ENCODE measurements at places on chromosomes 1 and 21.

- DNase-seq: no peak
Observed at GRCh38 chr1:205225901-205226765, 1.6 kb upstream of the TMCC2 start.

DNA sequence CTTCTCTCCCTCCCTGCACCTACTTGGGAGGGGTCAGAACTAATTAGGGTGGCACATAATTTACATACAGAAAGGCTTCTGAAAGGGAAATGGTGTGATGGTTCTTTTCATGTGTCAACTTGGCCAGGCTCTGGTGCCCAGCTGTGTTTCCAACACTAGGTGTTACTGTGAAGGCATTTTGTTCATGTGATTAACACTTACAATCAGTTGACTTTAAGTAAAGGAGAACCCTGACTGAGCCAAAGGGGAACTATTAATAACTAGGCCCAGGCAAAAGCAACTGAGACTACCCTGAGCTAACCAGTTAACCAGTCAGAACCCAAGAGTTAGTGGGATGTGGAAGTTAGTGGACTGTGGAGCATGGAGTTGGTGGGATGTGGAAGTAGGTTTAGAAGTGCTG, 114.9 kb downstream of the SEC16B start:
- no peak for DNase-seq

DNA sequence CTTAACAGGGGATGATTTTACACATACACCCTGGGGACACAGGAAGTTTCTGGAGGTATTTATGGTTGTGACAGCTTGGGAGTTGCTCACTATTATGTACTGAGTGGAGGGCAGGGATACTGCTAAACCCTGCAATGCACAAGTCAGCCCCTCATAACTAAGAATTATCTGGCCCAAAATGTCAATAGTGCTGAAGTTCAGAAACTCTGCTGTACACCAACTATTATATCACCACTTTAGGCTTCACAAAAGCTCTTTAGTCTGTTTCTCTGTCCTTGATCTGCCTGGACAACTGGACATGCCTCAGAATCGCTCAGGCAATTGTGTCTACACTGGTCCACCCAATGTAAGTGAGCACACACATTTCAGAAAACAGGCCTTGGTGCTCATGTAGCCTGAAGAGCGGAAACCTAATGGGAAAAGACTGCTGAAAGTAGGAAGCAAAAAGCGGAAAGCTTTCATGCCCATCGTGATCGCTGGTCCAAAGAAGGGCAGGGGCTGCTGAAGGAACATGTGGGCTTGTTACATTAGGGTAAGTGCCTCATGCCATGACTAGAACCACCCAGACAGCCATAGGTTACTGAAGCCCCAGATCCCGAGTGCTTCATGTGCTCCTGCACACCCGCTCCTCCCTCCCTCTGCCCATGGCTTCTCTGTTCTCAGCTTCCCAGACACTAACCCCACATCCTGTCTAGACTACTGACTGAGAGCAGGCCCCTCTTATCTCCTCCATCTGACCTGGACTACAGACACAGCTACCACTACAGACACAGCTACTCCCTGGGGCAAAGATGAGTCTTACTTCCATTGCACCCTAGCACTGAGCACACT, 73.5 kb downstream of the LRIG2 start:
- no peak for DNase-seq

- no peak for DNase-seq
Observed at GRCh38 chr1:175920381-175920780, 177.0 kb upstream of the TNR start.

DNA sequence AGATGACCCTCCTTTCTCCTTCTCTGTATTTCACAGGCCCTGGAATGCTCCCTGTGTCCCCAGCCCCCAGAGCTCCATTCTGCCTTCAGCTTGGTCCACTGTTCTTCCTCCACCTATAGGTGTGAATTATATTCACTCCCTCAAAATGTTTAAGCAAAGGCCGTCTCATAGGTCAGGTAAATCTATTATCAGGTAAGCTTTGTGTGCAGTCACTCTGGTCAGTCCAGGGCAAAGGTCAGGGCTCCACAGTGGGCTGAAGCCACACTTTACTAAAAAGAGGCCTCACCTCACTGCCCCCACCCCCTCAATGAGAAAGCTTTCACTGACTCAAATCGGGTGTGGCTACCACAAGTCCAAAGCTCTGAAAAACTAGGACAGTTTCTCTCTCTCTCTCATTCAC, 65.9 kb downstream of the DNTTIP2 start:
- DNase-seq: no peak

- no peak for DNase-seq
Observed at GRCh38 chr1:165467706-165468105, 22.8 kb upstream of the RXRG start.

- no peak for DNase-seq
Observed at GRCh38 chr21:44337449-44337848, 1.7 kb downstream of the CFAP410 start.

GRCh38 chr1:1670866-1671265, 12.1 kb upstream of the CDK11B start:
- DNase-seq: no peak

DNA sequence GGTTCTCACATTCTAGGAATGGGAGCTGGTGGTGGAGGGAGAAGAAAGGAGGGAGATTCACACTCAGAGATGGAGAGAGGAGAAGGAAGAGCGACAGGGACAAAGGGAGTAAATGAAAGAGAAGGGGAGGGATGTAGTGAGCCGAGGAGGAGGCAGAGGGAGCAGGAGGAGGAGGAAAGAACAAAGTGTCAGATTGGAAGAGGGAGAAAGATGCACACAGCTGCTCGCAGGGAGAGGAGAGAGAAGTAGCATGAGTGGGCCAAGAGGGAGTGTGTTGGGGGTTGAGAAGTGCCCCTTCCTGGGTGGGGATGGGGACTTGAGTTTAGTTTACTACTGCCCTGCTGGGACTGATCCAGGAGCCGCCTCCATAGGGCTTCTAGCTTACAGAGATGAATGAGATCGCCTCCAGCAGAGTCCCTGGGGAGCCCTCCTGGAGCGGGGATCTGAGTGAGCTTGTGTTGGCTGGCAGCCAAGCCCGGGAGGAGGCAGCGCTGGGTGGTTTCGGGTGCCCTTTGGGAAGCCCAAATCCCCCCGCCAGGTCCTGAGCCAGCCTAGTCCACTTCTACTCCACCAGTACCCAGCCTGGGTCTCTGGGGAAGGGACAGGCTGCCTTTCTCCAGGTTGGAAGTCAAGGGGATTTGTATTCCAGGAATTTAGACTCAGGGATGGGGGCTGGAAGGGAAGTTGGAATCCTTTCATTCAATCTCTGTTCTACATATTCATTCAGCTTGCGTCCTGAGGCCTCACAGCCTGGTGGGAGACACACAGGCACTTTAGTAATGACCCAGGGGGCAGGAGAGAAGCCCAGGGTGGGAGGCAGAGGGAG, 20.9 kb downstream of the PTPRU start:
- DNase-seq: no peak

- DNase-seq: no peak
Observed at GRCh38 chr1:28890836-28891235, 23.5 kb upstream of the EPB41 start.

GRCh38 chr21:39021478-39021832, 161.8 kb downstream of the PSMG1 start:
- no peak for DNase-seq

DNA sequence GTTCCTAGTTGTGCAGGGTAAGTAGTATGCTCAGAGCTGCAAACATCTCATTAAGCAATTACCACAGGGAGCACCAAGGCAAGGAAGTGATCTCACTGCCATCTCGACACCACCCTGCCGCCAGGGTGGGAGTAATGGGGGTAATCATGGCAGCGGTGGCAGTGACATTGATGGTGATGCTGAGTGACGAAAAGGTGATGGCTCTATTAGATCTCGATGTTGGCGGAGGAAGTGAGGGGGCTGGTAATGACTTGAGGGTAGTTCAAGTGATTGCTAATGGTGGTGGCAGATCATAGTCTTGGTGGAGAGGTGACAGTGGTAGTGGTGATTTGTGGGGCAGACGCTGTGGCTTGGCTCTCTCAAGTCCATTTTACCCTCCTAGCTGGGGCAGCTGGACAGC, 25.4 kb upstream of the TENT5B start:
- DNase-seq: no peak

GRCh38 chr1:85062425-85063026, 14.2 kb upstream of the MCOLN3 start:
- no peak for DNase-seq

- no peak for DNase-seq
Observed at GRCh38 chr1:41539418-41539805, 54.9 kb upstream of the EDN2 start.

- DNase-seq: no peak
Observed at GRCh38 chr1:229470406-229471043, 36.6 kb upstream of the ACTA1 start.

DNA sequence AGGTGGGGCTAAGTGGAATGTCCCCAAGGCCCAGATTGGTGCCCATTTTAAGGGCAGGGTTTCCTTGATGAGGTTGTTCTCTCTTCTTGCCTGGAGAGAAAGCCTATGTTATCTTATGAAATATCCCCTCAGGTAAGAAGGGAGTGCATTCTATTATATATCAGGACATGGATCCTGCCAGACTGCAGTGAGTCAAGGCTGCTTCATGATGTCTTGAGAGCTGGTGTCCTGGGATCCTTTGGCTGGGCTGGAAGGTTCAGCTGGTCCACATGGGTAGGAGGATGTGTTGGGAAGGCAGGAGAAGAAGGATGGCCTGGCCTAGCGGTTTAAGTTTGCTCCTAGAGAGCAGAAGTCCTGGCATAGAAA, 207.6 kb downstream of the ROR1 start:
- no peak for DNase-seq

GRCh38 chr1:173868266-173869020, at the start of gene ZBTB37:
Gene ZBTB37 (plus strand): TSS chr1:173868380. CDS start chr1:173870226, 1,846 bp downstream.
- peak; percentile 94 for DNase-seq

GRCh38 chr1:172308577-172308976, 111.9 kb upstream of the C1orf105 start:
- DNase-seq: no peak

GRCh38 chr1:87212431-87213134, 116.1 kb upstream of the LMO4 start:
- DNase-seq: no peak

GRCh38 chr1:42358791-42359190, 21.8 kb upstream of the RIMKLA start:
- DNase-seq: no peak

DNA sequence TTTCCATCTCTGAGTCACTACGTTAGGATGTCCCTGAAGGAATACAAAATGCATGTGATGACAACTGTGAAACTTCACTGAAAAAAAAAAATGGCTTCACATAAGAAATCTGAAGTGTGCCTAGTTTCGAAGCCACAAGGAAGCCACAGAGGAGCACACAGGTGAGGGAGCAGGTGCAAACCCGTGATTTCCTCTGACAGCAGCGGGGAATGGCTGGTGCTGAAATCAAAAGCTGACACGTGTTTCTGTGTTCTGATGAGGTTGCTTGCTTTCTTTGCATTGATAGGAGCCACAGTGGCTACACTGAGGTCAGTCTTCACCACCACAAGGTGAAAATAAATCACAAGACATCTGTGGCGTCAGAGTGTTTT, 105.7 kb upstream of the TLR5 start:
- DNase-seq: no peak

DNA sequence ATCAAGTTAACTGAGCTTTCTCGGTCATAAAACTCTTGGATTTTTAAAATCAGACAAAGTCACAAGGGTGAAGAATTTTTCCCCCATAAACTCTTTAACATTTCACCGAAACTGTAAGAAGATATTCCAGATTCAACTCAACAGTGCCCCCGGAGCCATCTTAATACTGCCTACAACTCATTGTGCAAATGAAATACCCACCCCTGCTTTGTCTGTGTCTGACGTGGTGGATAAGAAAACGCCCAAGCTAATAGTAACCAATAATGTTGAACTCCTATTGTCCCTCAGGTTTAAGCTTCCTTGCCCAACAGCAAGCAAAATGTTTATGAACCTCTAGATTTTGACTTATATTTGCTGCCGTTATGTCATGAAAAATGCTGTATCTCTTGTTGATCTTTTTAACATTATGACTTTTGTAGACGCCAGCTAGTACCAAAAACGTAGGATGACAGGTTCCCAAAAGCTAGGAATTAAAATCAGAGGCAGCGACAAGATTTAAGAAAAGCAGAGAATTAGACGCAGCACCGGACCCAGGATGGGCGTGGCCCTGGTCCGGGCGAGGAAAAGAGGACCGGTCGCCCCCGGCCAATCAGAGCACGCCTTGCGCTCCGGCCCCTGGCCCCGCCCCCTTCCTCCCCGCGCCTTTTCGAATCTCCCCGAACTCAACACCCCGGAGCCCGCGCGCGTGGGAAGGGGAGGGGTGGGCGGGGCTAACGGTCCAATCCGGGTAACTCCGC, 1.1 kb downstream of the STMN1 start:
- DNase-seq: peak; percentile 96

DNA sequence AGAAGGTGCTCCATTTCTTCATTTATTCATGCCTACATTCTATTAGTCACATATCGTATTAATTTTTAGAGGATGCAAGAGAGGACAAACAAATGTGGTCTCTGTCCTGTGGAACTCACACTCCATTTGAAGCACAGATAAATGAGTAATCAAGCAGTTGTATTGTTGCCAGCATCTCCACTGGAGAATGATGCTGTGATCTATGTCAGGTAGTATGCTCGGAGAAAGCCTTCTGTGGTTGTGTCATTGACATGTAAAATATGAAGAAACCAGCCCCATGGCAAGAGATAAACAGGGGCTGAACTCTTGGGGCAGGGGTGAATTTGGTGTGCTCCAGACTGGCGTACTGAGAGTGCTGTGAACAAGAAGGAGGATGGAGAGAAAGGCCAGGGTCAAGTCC, 101.2 kb downstream of the FASLG start:
- no peak for DNase-seq

DNA sequence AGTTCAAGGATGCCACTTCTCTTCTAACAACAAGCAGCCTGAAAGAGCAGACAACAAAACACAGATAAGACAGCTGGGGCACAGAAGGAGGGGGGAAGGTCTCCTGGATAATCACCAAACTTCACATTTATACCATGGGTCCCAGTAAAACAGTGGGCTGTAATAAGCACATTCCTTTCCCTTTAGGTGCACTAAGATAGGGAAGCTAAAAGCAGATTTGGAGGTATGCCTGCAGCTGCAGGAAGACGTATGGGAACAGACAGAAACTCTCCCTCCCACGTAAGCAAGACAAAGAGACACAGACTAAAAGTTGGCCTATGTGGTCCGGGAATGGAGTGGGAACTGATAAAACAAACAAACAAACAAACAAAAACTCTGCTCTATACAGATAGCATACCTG, 612.1 kb downstream of the MRPL39 start:
- no peak for DNase-seq

All from RWPE2 (cell line).